ENCODE measurements at places on chromosomes 2 and 18.

DNA sequence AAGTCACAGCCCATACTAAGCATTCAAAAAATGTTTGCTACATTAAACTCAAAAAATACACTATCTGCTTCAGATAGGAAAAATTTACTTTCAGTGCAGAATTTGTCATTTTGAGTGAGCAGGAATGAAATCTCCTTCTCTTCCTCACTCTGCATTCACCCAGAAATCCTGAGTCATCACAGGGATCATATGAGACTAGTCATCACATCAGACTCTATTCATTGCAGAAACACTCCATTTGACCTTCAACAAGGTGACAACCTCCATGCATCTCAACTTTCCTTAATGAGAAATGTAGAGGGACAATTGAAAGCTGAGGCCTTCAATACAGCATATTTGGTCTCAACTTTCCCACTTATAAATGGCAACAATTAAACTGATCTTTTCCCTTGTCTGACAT is 130.4 kb upstream of the CYP26B1 start:
- DNase-seq, result no peak

DNA sequence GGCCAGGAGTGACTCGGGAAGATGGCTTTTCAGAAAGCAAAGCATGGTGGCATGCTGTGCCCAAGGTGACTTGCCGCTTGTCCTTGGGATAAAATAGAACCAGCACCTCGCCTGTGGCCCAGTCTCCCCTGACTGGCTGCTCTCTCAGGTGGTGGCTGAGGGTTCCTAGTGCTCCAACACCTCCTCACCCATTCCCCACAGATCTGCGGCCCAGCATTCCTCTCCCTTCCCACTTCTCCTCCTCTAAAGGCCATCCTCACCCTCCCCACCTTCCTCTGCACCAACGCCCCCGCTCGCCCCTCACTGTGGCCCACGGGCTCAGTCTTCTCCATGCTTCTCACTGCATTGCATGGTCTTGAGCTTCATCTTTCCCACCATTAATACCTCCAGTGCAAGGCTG is 132.4 kb downstream of the PXDN start:
- DNase-seq, result no peak

DNA sequence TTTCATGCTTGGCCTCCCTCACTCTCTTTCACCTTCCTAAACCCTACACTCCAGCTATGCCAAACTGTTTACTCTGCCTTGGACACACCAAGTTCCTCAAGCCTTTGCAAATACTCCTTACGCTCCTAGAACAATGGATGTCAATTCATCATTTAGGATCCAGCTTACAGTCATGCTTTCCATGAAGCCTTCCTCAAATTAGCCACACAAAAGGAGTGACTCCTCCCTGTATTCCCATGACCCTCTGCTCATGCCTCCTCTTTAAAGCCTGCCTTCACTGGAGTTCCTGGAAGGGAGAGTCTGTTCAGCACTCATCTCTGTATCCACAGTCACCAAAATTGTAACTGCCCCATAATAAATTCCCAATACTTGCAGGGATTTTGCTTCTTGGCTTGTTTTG is 721 bp upstream of the EHD3 start:
- DNase-seq, result no peak

- no peak for DNase-seq
These were observed 23.1 kb upstream of the ATG16L1 start for GRCh38 chr2:233228376-233228775.

- DNase-seq, result peak; percentile 41
These were observed 137.7 kb downstream of the PXDN start for GRCh38 chr2:1606421-1607235.

- no peak for DNase-seq
These were observed 242.0 kb downstream of the HAUS1 start for GRCh38 chr18:46346213-46346612.

DNA sequence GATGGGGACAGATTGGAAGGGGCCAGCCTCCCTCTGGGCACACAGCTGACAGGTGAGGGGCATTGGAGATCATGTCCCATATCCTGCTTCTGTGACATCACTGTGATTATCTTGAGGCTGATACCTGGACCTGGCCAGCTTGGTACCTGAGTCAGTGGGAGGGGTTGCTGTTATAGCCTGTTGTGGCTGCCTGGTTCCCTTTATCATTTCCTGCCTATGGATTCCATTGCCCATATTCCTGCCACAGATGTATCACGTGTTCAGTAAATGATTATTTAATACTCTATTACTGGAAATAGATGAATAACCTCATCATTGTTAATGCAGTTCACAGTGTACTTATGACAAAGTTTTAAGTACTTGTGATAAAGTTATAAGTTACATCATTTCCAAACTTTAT is 7.8 kb upstream of the SCYGR1 start:
- DNase-seq, result no peak

DNA sequence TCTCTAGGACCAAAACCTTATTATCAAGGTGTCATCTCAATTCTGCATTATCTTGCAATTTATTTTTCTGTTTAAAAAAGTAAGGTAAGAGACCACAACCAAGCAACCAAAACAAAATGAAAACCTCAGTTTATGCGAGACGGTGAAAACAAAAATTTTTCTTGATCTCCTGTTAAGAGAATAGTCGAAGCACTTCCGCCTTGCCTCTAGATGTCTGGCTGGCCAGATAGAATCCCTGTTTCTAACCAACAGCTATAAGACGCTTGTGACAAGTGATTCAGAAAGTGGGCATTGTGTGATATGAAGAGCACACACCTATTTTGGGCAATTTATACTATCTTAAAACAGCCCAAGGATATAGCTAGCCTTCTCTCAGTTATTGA is 51.2 kb downstream of the MGAT5 start:
- no peak for DNase-seq

- peak; percentile 76 for DNase-seq
These were observed 27.4 kb downstream of the MPPE1 start for GRCh38 chr18:11880586-11881304.

GRCh38 chr2:10008809-10009176 is 34.6 kb upstream of the KLF11 start:
- no peak for DNase-seq

GRCh38 chr2:44237221-44237620 is 38.1 kb upstream of the SLC3A1 start:
- DNase-seq, result no peak

DNA sequence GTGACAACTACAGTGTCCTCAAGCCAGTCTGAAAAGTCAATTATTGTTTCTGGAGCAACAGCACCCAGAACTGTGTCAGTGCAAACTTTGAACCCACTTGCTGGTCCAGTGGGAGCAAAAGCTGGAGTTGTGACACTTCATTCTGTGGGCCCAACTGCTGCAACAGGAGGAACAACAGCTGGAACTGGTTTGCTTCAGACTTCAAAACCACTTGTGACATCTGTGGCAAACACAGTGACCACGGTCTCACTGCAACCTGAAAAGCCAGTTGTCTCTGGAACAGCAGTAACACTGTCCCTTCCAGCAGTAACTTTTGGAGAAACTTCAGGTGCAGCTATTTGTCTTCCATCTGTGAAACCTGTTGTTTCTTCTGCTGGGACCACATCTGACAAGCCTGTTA is 59.8 kb downstream of the TAF4B start:
- DNase-seq, result no peak

- no peak for DNase-seq
These were observed 2036.5 kb upstream of the CELF4 start for GRCh38 chr18:39602131-39602530.

GRCh38 chr2:121253674-121254240 is 31.2 kb downstream of the TFCP2L1 start:
- DNase-seq, result peak; percentile 72

- no peak for DNase-seq
These were observed 32.7 kb upstream of the AFTPH start for GRCh38 chr2:64491426-64491825.

DNA sequence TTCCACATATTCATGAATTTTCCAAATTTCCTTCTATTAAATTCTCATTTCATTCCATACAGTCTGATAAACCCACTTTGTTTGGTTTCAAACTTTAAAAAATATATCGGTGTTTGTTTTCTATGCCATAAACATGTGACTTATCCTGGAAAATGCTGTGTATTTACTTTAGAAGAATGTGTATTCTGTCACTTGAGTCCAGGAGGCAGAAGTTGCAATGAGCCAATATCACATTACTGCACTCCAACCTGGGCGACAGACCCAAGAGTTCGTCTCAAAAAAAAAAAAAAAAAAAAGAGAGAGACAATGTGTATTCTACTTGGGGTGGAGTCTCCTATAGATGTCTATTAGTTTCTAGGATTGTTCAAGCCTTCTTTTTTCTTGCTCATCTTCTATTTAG is 31.8 kb downstream of the MBD5 start:
- DNase-seq, result no peak

DNA sequence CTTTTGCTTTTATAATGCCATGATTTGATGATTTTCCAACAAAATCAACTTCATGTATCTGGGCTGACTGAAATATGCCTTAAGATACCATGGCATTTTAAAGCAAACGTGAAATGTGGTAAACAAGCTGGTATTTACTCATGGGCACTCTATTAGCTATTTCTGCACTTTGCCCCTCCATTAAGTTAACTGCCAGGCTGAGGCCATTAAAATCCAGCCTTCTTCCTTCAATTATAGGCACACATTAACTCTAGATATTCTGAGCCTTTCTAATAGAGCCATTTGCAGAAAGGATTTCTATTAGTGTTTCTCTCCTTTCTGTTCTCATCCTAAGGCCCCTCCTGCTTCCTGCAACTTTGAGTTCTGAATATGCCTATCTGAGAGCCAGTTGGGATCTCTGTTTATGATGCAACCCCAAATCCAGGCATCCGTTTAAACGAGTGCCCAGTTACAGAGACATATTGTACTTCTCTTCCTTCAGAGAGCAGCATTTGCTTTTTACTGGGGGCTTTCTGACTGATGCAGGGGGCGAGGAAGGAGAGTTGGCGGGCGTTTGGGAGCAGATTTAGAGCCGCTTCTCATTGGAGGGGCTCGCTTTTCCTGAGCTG is 1.6 kb upstream of the KCNJ3 start:
- DNase-seq, result no peak

DNA sequence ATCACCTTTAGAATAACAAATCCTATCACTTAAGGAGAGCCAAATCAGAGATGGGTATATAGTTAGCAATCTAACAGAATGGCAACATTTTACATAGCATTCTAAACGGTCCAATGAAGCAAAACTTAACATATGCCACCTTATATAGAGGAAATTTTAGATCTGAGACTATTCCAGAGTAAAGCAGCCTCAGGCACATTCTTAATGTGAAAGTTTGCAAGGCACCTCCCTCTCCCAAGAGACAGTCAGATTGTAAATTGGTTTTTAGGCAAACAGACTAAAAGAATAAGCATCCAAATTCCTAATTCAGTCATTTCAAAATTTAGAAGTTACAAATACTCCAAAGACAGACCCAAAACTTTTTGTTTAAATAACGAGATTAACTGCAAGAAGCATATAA is 292.9 kb downstream of the STK39 start:
- DNase-seq, result no peak

DNA sequence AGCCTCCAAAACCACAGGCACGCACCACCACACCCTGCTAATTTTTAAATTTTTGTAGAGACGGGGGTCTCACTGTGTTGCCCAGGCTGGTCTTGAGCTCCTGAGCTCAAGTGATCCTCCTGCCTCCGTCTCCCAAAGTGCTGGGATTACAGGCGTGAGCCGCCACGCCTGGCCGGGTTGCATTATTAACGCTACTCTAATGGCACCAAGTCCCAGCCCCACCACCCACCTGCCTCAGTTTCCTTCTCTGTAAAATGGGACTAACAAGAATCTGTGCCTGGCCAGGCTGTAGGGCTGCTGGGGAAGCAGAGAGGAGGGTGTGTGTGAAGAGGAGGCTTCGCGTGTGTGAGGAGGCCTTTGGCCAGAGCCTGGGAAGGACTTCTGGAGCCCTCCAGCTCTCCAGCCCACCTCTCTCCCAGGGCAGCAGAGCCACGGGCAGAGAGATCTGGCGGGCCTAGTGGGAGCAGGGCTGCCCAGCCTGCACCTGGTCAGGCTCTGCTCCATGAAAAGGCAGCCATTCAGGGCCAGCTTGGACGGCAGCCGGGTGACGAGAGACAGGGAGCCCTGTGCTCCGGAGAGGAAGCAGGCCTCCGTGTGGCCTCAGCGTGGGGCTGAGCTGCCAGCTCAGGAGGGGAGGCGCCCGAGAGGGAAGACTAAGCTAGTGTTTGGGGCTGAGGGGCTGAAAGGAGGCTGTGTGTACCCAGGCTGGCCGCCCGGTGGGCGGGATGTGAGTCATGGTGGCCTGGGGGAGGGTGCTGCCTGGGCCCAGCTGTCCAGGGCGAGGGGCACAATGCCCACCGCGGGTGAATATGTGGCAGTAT is 7.4 kb upstream of the B3GNT7 start:
- no peak for DNase-seq

GRCh38 chr2:33437297-33437696 is 39.2 kb upstream of the RASGRP3 start:
- DNase-seq, result no peak

DNA sequence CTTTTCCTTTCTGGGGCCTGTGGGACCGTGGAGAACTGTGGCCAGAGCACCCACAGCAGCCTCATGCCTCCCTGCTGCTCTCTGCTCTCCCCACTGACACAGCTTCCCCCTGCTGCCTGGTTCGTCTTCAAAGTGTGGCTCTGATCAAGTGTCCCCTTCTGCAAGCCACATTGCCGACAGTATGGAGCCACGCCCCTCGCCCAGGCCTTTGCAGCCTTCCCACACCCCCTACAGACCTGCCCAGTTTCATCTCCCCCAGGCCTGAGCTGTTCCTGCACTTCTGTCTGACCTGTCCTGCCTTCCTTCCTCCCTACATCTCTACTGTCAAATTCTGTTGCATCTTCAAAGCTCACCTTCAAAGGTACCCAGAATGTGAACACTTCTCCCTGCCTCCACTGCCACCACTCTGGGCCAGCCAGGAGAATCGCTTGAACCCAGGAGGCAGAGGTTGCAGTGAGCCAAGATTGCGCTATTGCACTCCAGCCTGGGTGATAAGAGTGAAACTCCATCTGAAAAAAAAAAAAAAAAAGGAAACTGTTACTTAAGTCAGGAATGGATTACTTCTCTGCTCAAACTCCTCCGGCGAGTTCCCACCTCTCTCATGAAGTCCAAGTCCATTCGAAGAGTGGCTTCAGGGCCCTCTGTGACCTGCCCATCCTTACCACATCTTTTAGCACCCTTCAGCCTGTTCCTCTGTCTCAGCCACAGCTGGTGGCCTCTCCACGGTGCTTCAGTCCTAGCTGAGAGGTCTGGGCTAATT is 29.0 kb upstream of the CATIP start:
- no peak for DNase-seq

DNA sequence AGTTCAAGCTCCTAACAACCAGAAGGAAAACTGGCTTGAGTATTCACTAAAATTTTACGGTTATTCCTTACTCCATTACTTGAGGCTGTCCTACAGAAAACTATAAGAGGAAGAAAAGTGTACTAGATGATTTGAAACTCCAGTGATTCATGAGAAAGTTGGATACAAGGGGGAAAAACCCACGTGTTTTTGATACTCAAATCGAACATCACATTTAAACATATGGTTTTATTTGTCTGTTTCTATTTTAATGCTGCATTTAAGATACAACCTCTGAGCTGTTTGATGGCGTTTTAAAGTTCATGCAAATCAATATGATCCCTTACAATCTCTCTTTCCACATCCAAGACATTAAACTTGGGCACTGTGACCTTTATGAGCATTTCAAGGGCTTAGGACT is 125.1 kb upstream of the LMAN1 start:
- DNase-seq, result no peak

- DNase-seq, result no peak
These were observed 669.0 kb upstream of the CDH7 start for GRCh38 chr18:65081786-65082185.

GRCh38 chr2:30766666-30767065 is 40.6 kb downstream of the CAPN13 start:
- DNase-seq, result peak; percentile 18

GRCh38 chr2:68387408-68388350 is 22.6 kb downstream of the PLEK start:
- DNase-seq, result no peak

Measured in mesenteric fat pad (tissue), 1 donor.